Astrocyte of the spinal cord (primary cell): ENCODE measurements at places on chromosomes 7 and 10.

DNA sequence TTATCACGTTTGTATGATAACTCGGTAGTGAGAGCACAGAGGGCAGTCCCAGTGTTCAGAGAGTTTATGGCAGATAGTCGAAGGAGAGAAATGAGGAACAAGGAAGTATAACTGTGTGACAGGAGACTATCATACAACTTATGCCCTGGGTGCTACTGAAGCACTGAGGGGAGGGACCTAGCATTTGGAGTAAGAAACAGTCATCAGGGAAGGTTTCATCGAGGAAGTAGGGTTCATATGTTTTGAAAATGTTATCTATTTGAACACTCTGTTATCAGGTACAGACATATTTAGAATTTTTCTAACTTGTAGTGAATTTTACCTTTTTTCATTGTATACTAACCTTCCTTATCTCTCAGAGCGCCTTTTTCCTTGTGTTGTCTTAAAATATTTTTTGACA is 1214.4 kb upstream of the C7orf33 start:
- no peak for DNase-seq

DNA sequence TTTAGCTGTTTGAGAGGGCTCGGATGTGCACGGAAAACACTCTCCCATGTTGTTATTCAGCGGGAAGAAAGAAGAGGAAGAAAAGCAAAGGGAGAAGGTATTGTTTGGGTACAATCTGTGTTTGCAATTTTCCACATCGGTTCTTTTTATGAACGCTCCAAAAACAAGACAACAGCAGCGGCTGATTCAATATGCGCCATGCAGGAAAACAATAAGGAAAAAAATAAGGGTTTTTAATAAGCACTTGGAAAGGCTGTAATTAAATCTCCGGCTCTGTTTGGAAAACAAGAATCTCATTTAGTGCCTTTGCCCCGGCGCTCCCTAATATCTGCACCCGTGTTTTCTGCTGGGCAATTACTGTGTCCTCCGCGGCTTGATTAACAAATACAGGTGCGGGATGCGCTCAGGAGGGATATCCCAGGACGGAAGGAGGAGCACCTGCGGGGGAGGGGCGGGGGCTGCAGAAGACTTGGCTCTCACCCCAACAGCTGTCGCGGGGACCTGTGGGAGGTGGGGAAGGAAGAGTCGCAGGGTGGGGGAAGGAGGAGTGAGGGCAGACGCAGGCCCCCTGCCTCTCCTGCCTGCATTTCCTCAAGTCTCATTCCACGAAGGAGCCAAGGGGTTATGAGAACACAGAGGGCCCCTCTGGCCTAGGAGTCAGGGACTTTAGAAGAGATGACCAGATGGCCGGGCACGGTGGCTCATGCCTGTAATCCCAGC is 181.5 kb upstream of the PODXL start:
- DNase-seq = no peak

- peak; percentile 84 for DNase-seq
These were observed 20.9 kb downstream of the MYOF start for GRCh38 chr10:93461109-93461806.

DNA sequence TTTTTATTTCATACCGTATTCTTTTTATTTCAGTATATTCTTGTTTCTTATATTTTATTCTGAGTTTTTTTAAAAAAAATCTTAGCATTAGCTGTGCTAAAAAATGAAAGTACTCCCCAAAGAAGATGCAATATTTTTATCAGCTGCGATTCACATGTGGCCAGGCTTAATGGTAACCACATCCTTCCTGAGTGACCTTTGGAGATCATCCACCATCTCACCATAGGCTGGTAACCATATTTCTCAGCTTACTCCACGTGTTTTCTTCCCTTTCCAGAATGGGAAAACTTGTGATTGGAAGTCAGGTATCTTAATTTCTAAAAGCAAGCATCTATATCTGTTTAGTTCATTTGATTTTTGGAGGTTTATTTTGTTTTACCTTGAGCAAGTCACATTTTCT is 18.8 kb upstream of the LIPM start:
- DNase-seq = peak; percentile 45

- peak; percentile 20 for DNase-seq
These were observed 46.3 kb upstream of the SHH start for GRCh38 chr7:155858521-155859061.

DNA sequence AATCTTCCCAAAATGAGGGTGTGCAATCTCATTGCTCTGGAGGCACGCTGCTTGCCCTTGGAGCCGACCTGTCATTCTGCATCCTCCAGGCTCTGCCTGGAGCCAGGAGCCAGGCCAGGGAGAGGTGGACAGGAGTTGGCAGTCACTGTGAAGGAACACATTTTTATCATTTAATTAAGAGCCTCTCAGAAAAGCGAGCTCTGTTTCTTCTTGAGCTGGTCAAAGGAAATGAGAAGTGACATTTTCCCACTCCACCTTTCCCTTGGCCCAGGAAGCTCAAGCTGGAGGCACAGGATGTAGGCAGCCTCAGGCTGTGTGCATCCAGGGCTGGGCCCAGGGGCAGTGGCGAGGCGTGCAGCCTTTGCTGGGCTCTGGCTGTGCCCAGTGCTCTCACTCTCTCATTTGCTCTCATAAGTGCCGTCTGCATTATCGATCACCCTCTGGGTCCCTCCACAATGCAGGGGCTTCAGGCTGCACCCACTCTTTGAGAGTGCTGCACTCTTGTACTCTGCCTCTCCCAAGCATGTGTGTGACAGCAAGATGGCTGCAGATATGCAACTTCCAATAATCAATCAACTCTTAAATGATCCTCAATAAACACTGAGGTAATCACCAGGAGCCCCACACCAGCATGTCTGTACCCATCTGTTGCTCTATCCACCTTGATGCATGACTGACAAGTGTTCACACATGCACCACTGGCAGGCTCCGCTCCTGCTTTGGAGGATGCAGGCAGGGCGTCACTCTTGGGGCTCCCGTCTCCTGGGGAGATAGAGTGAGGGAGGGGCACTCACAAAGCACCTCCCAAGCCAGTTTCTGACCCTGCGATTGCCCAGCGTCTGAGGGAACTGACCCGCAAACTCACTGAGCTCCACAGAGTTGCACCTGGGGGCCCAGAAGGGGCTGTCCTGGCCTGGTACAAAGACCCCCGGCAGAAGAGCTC is 171.4 kb downstream of the ZNF248 start:
- DNase-seq = no peak

- DNase-seq = no peak
These were observed 29.4 kb upstream of the PNLIPRP3 start for GRCh38 chr10:116398224-116398623.

DNA sequence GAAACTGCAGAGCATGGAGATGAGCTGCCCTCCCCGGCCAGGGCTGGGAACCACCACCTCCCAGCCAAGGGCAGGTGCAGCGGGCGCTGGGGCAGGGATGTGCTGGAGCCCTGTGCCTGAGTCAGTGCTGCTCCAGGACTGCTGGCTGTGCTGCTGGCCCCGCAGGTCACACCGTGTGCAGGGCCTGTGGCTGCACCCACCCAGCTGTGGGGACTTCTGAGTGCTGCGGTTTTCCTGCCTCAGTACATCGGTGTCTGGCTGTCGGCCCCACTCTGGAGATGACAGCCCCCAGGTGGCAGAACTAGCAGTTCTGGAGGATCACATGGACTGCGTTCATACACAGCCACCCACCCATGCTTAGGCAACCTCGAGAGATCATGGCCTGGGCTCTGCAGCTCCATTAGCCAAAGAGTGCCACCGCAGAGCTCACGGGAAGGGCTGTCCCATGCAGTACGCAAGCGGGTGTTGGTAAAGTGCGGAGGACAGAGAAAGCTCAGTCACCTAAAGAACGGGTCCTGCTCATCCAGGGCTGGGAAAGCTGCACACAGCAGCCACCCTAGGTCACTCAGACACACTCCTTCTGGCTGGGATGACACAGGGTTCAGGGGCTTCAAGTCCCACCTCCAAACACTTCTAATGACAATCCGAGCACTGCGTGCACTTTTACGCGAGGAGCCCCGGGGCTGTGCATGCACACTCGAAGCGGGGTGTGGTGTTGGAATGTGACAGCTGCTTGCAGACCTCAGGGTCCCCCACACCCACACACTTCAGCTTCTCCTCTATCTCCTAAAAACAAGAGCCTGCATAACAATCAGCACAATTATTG is 198.1 kb upstream of the PPP2R2D start:
- no peak for DNase-seq

DNA sequence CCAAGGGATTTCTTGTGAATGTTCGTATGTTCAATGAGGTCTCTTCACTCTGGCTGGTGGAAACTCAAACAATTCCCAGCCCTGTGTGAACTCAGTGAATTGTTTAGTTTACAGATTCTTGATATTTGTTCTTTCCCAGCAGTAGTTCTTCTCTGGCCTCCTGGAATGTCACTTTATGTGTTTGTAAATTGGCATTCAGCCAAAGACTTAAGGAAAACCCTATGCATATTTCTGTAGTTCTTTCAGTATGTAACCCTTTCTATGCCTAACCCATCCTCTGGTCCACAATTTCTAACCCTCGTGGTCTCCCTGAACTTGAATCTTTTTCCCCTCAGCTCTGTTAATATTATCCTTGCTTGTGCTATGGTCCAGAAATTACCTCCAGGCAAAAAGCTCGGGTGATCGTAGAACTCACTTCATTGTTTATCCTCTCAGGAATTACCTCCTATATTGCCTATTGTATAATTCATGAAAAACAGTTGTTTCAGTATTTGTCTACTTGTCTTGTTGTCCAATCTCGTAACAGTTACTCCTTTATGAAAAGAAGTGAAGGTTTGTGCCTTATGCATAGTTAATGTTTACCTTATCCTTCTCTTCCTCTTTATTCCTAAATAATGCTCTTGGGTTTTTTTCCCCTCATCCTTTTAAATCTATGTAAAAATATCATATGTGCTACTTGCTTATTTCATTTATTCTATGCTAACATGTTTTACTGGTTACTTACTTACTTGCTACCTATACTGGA is 23.7 kb upstream of the AGR3 start:
- DNase-seq = peak; percentile 84

DNA sequence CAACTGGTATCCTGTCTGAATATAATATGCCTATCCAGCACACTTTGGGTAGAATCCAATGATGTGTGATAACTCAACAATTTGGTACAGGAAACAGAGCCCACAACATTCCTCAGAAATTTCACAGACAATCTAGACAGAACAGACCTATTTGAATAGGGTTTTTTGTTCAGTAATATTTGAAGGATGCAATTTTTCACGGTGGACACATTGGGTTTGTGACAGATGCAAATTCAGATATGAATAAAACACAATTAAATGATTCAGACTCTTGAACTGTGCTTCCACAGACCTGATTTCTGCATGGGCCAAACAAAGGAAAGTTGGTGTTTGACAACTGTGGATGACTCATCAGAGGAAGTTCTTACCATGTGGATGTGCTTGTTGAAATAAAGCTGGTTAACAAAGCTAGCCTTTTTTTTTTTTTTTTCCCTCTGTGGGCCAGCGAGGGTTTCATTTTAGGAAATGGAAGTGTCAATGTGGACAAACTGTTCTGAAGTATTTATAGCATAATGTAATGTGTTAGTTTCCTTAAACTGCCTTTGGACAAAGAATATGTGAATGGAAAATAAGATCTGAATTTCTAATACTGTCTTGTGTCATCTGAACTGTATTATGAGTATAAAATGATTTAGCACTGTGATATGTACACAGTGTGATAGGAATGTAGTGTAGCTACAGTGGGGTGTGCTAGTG is 43.2 kb upstream of the FAM133B start:
- peak; percentile 97 for DNase-seq

GRCh38 chr7:139811066-139811465 is 18.0 kb upstream of the TBXAS1 start:
- no peak for DNase-seq

DNA sequence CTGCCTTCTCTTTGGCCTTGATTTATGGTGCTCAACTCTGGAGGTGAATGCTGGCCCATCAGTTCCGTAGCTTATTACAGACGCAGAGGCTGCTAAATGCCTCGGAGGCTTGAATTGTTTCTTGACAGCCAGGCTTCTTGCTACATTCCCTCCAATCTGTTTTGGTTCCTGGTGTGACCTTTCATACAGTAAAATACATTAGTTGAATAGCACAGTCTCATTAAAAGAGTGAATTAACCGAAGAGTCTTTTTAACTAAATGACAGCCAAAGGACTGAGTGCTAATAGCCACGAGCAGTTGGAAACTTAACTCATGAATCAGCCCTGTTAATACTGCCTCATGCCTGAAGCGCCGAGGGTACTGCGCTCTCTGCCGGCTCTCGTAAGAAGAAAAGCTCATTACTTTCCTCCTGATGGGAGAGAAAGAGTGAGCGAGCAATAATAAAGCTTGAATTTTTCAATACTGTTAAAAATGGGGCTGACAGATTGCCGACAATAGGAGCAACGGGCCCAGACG is 236.4 kb upstream of the GPR26 start:
- peak; percentile 3 for DNase-seq

GRCh38 chr10:42623929-42624328 is 14.4 kb downstream of the ZNF33B start:
- no peak for DNase-seq

GRCh38 chr7:139618482-139619366 is 95.2 kb downstream of the CLEC2L start:
- DNase-seq = peak; percentile 45

DNA sequence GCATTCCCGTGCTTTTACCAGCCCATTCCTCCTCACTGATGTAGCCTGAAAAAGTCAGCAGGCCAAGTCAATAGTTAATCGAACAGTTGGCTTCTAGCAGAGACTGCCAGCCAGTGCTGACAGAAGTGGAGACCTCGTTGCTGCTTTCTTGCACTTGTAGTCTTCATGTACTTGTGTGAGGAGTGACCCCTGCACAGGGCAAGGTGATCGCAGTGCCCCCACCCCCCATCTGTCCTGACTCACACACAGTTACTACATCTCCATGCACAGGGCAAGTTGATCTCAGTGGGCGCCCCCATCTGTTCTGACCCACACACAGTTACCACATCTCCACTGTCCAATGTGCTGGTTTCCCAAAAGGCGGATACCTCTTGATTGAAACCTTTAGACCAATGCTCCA is 34.2 kb downstream of the C10orf71 start:
- no peak for DNase-seq

- no peak for DNase-seq
These were observed 96.3 kb upstream of the IMMP2L start for GRCh38 chr7:111658546-111658945.

DNA sequence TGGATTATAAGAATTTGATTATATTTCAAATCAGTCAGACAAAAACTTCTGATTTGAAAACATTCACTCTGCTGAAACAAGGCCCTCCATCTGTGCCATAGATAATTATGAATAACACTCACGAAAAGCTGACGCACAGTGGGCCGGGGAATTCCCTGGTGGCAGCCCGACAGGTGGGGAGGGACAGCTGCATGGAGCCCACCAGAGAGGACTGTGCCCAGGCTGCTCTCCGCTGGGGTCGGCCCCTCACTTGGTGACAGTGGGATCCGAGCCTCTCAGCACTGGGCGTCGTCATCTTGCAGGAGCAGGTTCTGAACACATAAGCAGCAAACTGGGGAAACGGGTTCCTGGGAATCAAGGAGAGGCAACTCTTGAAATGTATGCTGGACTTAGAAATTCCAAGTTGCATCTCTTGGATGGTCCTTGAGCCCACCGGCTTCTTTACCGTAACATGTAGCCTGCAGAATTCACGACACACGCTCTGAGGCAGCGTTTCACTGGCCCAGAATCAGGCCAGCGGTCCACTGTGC is 41.4 kb downstream of the AFAP1L2 start:
- DNase-seq = no peak
